IMR-90 (cell line): ENCODE measurements at places on chromosomes 5 and 9. TPM values are rescaled to one million over a fixed set of nuclear protein-coding genes. Genes with fewer than 3 reads are reported as not detected.

- peak; percentile 33 for DNase-seq
Observed at GRCh38 chr9:113798062-113799030, 77.8 kb upstream of the ZNF618 start.

DNA sequence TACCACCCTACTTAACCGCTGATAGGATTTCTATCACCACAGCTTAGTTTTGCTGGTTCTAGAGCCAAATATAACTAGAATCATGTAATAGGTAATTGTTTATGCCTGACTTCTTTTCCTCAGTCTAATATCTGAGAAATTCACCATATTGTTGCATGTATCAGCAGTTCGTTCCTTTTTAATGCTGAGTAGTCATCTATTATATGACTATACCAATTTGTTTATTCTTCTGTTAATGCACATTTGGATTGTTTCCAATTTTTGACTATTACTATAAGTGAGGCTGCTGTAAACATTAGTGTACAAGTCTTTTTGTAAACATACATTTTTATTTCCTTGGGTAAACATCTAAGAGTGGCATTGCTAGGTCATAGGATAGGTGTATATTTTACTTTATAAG lies 25.9 kb downstream of the CSNK1G3 start:
- no peak for DNase-seq

DNA sequence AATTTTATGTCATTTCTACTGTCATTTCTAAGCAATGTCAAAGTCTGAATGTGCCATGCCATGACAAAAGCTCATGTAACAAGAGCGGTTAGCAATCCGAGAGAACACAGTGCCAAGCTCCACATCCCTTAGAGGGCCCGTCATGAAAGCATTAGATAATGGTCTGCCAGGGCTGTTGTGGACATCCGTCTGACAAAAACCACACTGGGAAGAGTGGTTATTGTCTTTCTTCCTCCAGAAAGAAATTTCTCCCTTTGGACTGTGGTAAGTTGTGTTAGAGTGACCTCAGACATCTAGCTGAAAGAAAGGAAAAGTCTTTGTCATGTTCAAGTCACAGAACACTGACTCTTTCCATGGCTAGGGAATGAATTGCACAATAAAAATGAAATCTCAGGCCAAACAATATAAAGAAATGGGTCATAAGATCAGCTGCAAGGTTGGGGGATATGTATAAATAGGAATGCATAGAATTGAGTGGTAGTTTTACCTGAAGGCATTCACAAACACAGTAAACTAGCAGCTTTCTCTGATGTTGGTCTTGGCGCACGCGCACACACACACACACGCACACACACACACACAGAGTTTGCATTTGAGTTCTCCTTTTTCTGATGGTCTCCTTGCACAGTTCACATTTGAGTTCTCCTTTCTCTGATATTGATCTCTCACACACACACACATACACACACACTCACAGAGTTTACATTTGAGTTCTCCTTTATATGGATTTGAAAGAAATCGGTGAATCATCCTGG lies 5.3 kb downstream of the SLC1A3 start:
- no peak for DNase-seq

GRCh38 chr5:103410172-103410571 lies 151.6 kb downstream of the MACIR start:
- no peak for DNase-seq

GRCh38 chr9:121298689-121299466 lies 30.9 kb downstream of the GSN start:
- DNase-seq, result no peak

HRCT1 gene
- 1.1 and 1.7 TPM in 2 replicates for total RNA-seq

TRIM23 gene
- total RNA-seq, result 28.9 and 33.1 TPM in 2 replicates

DNA sequence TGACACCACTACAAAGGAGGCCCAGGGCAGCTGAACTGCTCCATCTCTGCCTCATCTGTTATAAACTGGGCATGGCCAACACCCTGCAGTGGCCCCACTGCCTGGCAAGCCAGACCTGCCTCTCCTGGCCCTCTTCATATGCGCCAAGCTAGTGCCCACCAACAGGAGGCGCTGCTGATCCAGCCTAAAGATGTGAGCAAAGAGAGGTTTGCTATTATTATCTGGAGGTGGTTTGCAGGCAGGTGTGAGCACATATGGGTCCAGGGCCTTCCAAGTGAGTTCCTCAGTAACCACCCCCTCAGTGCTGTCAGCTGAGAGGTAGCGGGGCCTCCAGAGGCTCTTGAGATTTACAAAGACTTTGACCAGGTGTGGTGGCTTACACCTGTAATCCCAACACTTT lies 232.2 kb downstream of the SYK start:
- DNase-seq, result no peak

PCDHGA10 gene
- 6.6 and 6.9 TPM in 2 replicates for total RNA-seq
